ENCODE measurements at places on chromosomes 16 and 17.

DNA sequence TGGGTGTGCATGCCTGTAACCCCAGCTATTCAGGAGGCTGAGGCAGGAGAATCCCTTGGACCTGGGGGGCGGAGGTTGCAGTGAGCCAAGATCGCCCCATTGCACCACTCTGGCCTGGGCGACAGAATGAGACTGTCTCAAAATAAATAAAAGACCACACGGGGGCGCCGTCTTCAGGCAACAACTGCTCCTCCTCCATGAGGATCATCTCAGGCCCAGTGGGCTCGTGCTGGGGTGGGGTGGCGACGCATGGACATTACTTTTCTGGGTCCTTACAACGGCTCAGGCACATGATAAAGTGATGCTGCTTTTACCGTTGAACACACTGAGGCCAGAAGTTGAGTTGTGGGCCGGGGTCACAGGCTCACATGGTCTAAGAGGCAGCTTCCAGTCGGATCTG, 56.2 kb downstream of the PRMT7 start:
- DNase-seq, result no peak

- no peak for DNase-seq
These were observed 27.4 kb downstream of the GRB7 start for GRCh38 chr17:39765175-39765574.

DNA sequence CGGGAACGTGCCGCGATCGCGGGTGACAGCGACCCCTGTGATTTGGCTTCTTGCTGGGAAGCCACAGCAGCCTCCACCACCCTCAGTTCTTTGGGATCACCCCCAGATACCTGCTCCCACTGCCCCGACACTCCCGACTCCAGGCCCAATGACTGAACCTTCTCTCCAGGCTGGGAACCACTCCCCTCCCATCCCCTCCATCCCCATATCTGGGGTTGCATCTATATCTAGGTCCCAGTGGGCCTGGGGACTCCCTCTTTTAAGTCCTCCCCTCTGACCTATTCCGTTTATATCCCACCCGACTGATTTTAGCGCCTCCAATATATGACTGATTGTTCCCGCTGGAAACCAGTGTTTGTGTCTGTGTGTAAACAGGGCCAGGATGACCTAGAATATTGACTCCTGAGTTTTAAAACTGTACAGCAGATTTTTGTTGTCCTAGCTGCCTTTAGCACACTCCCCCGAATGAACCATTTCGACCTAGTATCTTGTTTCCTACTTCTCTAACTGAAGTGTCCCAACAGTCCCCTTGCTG, 667 bp downstream of the PSMD3 start:
- no peak for DNase-seq

DNA sequence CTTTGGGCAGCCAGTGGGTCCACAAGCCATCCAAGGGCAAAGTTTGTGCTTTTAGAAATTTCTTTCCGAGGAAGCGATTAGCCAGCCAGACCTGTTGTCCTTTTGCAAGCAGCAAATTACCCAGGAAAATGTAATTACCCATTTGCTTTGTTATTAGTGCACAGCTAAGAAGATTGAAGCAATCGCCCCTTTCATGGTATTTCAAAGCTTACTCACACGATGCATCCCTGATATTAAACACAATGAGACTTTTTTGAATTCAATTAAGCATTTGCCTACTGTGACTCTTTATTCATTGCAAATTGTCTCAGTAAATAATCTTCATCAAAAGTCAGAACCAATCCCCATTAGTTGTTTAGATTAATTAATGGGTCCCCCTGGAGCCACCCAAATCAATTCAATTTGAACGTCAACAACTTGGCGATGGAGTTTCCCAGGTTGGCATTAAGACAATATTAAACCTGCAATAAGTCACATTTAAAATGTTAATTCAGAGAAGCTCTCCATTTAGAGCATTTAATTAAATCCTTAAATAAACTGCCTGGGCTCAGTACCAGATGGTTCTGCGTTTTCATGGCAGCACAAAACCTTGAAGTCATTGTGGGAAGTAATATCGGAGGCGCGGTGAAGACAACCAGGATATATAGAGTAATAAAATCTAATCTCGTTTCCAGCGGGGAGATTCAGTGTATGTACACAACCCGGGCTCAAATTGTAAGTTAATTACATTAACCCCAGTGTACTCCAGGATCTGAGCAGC, 366.2 kb upstream of the TNRC6C start:
- DNase-seq, result no peak

DNA sequence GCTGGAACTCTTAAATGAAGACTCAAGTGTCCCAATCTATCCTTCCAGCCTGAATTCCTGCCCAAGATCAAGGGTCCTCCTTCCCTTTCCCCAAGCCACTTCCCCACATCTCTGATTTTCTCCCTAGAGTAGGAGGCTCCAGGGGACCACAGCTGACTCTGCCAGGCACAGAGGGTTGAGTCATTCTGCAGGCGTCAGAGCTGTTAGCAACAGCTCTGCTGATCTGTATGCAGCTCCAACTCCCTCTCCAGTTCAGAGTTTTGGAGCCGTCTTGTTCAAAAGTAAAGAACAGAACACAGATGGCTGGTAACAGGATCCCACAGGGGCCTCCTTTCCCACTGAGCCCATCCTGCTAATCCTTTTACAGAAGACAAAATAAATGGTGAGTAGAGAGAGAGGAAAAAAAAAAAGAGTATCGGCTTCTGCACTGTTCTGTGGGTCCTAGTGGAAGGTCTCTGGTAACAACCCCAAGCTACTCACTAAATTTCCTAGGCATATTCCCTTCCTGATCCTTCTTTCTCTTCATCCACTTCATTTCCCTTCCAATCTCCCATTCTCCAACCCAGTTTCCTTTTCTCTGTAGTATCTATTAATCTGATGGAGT, 13.4 kb upstream of the TAOK1 start:
- DNase-seq, result no peak

DNA sequence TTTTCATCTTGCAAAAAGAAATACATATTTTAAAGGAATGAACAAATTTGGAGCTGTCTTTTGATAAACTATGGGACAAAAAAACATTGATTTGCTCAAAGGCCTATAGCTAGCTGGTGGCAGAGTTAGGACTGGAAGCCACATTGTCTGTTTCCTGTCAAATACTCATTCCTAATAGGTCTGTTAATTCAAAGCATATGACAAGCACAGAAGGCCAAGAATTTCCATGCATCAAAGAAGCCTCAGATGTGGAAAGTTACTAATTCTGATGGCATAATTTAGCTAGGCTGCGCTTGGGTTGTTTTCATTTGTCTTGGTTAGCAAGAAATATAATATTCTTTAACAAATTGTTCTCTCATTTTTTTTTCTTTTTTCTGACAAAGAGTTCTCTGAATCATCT, 98.0 kb downstream of the CDK5R1 start:
- DNase-seq, result no peak

- DNase-seq, result no peak
These were observed 9.8 kb downstream of the RASL10B start for GRCh38 chr17:35740997-35741931.

GRCh38 chr16:26070302-26071100, 378.7 kb downstream of the HS3ST4 start:
- DNase-seq, result no peak

GRCh38 chr16:68074850-68075555, 10.2 kb upstream of the NFATC3 start:
- DNase-seq, result no peak

GRCh38 chr16:76729525-76729924, 452.3 kb downstream of the CNTNAP4 start:
- DNase-seq, result no peak

DNA sequence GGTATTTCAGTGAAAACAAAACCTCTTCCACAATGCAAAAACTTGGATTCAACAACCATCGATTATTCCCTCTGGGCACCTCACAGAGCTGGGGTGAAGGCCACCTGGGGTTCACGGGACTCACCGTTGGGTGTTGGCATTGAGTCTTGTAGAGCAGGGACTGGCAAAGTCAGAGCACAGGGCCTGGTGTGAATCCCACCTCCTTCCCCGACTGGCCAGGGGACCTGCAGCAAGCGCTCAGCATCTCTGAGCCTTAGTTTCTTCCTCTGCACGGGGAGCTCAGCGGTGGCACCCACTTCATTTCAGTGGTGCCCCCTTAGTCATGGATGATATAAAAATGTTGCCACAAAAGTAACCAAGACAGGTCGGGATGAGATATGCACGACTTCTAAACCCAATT, 100.4 kb downstream of the METRNL start:
- no peak for DNase-seq

DNA sequence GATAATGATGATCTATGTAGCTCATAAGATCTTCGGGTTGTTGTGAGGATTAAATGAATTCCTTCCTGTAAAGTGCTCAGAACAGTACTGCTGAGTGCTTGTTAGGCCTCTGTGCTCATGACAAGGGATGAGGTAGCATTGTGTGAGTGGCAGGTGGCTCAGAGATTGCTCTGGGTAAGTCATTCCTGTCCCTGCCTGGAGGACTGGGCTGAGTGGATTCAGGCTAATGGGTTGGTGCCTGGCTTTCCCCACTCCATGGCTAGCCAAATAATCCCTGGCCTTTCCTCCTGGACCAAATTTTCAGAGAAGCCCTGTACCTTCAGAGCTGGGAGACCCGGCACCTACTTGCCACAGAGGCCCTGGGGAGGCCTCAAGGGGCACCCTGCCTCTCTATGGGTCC, 1.3 kb upstream of the CCDC92B start:
- no peak for DNase-seq

DNA sequence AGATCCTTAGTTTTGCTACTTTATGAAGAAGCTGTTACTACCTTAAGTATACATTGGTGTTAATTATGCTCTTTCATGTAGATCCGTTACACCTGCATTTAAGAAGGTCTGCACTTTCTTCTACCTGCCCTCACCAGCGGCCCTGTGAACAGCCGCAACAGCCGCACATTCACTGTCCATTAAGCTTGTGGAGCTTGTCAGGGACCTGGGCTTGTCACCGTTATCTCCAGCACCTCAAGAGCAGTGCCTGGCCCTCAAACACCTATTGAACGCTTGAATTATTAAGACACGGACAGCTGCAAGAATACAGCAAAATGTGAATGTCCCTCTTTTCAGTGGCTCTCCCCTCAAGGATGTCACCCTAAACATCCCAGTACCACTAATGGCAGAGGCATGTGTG, 3.0 kb upstream of the MXRA7 start:
- no peak for DNase-seq

DNA sequence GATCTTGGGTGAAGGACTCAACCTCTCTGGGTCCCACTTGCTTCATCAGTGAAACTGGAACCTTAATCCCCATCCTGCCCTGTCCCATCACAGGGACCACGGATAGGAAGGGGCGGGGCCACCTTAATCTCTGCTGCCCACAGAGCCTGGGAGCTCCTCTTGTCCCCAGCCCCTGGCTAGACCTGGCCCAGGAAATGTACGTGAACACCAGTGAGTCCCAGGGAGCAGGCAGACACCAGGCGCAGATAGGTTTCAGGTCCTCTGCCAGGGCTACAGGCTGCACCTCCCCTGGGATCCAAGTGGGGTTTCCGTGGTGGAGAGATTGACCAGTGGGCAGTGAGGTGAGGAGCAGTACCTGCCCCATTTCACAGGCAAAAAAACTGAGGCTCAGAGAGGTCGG, 21.0 kb downstream of the RAB11FIP4 start:
- no peak for DNase-seq

GRCh38 chr17:13337151-13337550, 264.6 kb downstream of the HS3ST3A1 start:
- DNase-seq, result no peak

GRCh38 chr17:38705523-38705802, 390 bp downstream of the MLLT6 start:
- no peak for DNase-seq

GRCh38 chr17:8828517-8828875, 29.3 kb upstream of the MFSD6L start:
- DNase-seq, result no peak

DNA sequence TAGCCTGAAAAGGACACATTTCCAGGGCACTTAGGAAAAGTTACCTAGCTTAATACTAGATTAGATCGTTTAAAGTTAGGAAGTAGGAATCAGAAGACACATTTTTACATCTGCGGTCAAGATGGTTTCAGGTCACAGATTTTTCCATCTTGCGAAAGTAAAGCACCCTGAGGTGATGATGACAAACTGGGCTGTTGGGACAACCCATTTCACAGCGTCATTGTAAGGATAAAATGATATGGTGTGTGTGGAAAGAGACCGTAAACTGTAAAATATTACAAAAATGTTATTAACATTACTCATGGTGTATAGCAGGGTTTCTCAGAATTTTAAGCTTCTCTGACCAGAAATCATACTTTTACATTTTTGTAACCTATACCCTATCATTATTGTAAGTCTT, 10.1 kb upstream of the MAP2K6 start:
- DNase-seq, result no peak

DNA sequence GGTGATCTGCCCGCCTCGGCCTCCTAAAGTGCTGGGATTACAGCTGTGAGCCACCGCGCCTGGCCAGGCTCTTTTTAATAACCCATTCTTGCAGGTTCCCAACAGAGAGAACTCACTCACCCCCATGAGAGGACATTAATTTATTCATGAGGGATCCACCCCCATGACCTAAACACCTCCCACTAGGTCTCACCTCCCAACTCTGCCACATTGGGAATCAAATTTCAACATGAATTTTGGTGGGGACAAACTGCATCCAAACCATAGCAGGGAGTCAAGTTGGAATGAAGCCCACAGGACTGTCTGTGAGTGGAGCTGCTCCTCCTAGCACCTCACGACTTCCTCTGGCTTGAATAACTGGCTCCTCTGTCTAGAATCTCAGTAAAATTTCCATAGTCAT, 85.5 kb downstream of the WWP2 start:
- DNase-seq, result no peak

- no peak for DNase-seq
These were observed 4.7 kb upstream of the CHD3 start for GRCh38 chr17:7883781-7884386.

DNA sequence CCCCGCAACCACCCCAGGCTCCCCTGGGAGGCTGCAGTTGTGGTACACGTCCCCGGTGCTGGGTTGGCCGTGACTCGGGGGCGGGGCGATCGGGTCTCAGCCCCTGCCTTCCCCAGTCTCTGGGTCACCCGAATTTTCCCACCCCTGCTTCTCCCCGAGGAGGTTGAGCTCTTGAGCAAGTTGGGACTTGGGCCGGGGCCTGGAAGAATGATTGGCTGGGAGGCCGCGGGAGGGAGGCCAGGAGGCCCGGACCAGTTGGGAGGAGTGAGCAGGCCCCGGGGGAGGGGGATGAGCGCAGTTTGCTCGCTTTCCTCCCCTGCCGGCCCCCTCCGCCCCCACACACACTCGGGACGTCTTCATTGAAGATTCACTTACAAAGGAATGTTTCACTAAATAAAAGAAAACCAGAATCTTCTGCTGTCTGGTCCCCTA, 4.5 kb upstream of the HEXIM1 start:
- no peak for DNase-seq

DNA sequence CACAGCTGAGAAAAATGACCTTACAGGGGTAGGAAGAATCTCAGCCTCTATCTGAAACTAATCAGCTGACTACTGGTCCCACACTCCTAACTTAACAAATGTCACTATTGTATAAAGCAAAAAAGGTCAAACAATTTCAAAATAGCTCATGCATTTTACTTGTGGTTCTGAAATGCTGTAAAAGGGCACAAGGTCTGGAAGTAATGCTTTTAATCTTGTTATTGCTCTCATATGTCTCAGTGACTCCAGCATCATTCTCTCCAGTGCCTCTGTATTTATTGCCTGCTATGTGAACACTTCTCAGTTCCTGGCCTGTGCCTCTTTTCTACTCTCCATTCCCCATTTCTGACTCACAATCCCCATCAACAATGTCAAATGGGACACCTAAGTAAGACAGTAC, 937.7 kb downstream of the CDH11 start:
- DNase-seq, result no peak
